ENCODE measurements at places on chromosomes 6 and 20.
A peak's percentile ranks its signal among the peaks of the same experiment; 100 is the strongest.

DNA sequence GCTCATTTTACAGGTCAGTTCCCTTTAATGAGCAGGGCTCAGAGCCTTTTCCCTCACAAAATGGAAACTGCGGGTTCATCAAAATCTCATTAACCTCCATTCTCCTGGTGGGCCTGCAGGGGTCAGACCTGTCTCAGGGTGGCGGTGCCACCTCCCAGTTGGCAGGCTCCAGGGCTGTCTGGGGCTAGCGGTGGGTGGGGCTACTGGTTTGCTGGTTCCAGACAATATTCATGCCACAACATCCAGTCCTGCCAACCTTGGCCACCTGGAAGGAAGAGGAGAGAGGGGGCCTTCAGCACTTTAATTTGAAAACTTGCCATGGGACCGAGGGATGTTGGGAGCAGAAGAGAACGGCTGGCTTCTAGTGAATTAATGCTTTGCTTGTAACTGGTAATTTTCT is 41.9 kb upstream of the CTNNBL1 start:
- no peak for DNase-seq

- DNase-seq = peak; percentile 60
Measured at GRCh38 chr20:18663932-18664331, 76.1 kb downstream of the DTD1 start.

DNA sequence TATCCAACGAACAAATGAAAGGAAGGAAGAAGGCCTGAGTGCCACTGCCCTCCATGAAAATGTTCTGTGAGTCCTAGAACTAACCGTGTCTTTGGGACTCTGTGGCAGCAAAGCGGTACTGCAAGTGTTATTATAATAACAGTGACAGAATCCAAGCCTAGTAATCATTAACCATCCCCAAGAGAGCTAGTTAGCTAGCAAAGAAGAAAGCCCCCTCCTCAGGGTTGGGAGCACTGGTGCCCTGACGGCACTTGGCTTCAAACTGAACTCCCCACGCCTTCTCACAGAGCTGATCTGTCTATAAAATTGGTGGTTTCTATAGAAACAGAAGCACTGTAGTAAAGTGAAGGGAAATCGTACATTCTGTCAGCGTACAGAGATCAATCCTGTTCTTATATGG is 239.8 kb downstream of the PTPRT start:
- DNase-seq = no peak

GRCh38 chr6:78995946-78996345 is 82.1 kb downstream of the PHIP start:
- no peak for DNase-seq

DNA sequence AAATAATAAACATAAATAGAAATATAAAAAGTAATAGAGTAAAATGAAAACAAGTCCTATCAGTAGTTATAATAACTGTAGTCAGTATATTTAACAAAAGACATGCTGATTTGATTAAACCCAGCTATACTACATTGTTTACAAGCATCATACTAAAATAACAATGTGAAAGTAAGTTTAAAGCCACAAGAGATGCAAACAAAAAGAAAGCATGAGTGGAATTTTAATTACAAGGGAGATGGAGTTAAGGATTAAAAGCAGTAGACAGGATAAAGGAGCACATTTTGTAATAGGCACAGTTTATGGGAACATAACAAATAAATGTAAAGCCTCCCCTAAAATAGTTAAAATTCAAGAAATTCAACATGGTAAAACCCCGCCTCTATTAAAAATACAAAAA is 41.5 kb downstream of the SENP6 start:
- no peak for DNase-seq

- peak; percentile 47 for DNase-seq
Measured at GRCh38 chr20:63540417-63541186, 3.4 kb upstream of the PTK6 start.

GRCh38 chr20:13140775-13141174 is 80.3 kb upstream of the ISM1 start:
- no peak for DNase-seq

- DNase-seq = no peak
Measured at GRCh38 chr6:21842875-21843645, 249.5 kb downstream of the SOX4 start.

DNA sequence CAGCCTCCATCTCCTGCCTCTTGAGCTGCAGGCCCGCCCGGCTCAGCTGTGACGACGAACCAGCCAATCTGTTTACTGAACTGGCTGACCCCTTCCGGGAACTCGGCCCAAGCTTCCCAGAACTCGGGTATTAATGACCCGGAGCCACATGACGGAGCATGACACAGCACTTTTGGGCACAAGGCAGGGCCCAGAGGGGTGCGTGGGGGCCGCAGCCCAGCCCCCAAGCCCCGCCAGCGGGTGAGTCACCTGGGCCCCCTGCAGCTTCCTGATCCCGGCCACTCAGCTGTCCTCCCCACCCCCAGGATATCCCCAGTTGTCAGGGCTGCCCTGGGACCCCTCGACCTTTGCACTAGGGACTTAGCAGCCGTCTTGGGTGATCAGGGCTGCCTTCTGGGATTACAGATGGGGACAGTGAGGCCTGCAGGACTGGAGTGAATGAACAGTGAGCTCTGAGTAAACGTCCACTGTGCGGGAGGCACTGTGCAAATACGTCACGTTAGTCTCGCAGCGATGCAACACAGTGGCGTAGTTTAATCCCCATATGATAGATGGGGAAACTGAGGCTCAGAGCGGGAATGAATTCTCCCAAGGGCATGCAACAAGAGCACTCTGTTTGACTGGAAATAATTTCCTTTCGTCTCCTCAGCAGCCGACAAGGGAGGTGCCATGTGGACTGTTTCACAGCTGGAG is 102.1 kb downstream of the CEBPB start:
- peak; percentile 94 for DNase-seq

Data from Caki2 (cell line).